Right ventricle myocardium inferior (tissue), 1 donor: ENCODE measurements at places on chromosomes 5 and 9.

GRCh38 chr9:98081477-98082219 is 25.1 kb downstream of the NANS start:
- DNase-seq, result no peak

DNA sequence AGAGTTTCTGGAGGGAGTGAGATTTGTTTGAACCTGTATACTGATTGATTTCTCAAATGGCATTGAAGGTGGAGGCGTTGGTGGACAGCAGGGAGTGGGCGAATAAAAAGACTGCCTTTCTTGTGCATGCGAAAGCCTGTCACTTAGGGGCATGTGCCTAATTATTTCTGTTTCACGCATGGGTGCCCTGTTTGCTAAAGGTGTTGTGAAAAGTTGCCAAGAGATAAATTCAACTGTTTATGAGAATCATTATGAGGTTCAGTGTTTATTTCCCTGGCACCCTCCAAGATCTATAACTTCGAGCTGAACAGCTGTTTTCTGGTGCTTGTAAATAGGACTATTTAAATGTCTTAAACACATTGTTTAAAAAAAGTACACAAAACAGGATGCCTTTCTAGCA is 67.4 kb upstream of the DMRTA1 start:
- DNase-seq, result no peak

DNA sequence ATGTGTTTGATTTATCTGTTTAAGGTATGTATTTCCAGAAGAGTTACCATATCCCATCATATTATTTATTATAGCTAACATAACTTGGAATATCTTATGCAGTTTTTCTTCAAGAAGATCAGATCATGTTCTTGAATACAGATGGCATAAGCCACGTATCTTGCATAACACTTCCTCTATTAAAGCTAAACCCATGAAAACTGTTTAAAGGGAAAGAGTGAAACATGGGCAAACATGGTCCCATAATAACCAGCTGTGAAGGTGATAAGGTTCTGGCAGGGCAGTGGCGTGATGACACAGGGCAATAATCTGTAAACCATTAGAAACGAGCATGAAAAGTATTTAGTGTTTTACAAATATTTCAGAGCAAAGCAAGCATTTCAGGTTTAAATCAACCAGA is 34.2 kb downstream of the EFNA5 start:
- DNase-seq, result no peak

GRCh38 chr5:132283423-132284043 is 10.7 kb upstream of the SLC22A4 start:
- DNase-seq, result no peak

DNA sequence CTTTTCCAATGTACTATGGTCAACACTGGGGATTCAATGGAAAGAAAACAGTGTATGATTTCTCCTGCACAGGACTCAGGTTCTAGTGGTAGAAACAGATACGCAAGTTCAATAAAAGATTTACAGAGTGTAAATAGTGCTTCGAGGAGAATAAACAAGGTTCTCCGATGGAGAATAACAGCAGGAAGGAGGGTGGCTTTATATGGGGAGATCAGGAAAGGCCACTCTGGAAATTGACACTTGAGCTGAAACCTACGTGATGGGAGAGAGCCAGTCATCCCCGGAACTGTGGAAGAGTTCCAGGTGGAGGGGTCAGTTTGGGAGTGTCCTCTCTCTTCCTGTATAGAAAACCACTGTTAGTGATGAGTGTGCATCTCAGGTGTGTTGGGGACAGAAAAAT is 65.9 kb downstream of the GARNL3 start:
- no peak for DNase-seq

- no peak for DNase-seq
These were observed 24.7 kb upstream of the ANKRD34B start for GRCh38 chr5:80594810-80595209.

- DNase-seq, result no peak
These were observed 1.3 kb upstream of the SUSD3 start for GRCh38 chr9:93057042-93057702.

GRCh38 chr9:126956917-126957686 is 42.5 kb downstream of the RALGPS1 start:
- no peak for DNase-seq

- no peak for DNase-seq
These were observed 77.3 kb upstream of the OTULINL start for GRCh38 chr5:14504332-14504727.

- DNase-seq, result no peak
These were observed 44.6 kb downstream of the CXXC5 start for GRCh38 chr5:139692679-139693308.

- no peak for DNase-seq
These were observed 73.5 kb downstream of the MFAP3 start for GRCh38 chr5:154112255-154112654.

- DNase-seq, result no peak
These were observed 200.8 kb downstream of the PLK2 start for GRCh38 chr5:58258984-58259684.

- no peak for DNase-seq
These were observed 24.9 kb upstream of the CEP120 start for GRCh38 chr5:123448017-123448617.

DNA sequence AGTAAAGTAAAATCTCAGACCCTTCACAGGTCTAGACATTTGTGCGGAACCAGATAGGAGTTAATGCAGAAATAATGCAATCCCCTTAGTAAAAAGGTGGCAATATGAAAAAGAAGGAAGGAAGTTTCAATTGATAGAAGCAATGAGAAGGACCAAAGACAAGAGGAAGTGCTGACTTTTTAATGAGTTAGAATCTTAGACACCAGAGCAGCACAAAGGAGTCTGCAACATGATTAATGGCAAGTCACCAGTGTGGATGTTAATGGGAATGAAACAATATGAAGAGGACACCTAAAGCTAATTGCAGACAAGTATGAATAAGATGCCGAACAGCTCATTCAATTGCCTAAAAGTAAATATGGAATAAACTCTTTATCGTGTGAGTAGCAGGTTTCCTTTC is 50.9 kb downstream of the MEGF9 start:
- DNase-seq, result no peak

GRCh38 chr5:74966141-74967026 is 86.0 kb downstream of the GCNT4 start:
- no peak for DNase-seq

- DNase-seq, result no peak
These were observed 147.2 kb upstream of the EFNA5 start for GRCh38 chr5:107817951-107818350.

DNA sequence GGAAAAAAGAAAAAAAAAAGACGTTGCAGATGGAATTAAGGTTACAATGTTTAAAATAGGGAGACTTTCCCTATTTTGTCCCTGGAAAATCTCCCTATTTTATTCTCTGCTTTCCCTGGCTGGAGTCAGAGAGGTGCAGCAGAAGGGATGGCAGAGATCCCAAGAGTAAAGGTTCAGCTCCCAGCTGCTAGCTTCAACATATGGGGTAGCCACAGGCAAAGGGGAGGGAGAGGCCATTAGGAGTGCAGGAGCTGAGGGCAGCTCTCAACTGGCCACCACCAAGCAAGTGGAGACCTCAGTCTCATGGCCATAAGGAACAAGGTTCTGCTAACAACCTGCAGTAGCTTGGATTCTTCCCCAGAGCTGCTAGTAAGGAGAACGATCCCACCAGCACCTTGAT is 367.0 kb upstream of the DAP start:
- DNase-seq, result no peak

GRCh38 chr9:109166771-109167601 is at the start of gene FRRS1L:
Gene FRRS1L (minus strand): TSS chr9:109167249. CDS start chr9:109167138, 111 bp downstream.
- no peak for DNase-seq

DNA sequence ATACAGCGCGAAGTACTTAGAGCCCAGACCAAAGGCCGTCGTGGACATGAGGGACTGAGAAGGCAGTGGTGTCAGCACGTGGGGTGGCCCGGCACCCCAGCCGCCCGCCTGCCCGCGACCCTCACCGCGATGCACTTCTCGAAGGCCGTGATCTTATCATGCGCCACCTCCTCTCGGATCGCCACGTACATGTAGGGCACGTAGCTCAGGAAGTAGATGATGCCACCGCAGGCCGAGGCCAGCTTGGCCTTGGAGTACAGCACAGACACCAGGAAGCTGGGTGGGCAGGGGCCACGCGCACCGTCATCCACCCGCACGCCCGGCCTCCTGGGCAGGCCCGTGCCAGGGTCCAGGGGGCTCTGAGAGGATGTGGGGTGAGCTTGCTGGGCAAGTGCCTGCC is 11.0 kb downstream of the ABCA2 start:
- DNase-seq, result no peak

DNA sequence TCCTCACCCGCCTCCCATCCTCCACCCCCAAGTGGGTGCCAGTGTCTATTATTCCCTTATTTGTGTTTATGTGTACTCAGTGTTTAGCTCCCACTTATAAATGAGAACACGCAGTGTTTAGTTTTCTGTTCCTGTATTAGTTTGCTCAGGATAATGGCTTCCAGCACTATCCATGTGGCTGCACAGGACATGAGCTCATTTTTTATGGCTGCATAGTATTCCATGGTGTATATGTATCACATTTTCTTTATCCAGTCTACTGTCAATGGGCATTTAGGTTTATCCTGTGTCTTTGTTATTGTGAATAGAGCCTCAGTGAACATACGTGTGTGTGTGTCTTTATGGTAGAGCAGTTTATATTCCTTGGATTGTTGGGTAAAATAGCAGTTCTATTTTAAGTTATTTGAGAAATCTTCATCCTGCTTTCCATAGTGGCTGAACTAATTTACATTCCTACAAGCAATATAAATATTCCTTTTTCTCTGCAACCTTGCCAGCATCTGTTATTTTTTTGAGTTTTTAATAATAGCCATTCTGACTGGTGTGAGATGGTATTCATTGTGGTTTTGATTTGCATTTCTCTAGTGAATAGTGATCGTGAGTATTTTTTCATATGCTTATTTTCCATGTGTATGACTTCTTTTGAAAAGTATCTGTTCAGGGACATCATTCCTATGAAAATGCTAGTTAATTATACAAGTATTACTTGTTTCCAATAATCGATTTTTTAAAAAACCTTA is 164.0 kb upstream of the CCDC152 start:
- no peak for DNase-seq

GRCh38 chr5:74275171-74275992 is 365.1 kb downstream of the ENC1 start:
- no peak for DNase-seq

DNA sequence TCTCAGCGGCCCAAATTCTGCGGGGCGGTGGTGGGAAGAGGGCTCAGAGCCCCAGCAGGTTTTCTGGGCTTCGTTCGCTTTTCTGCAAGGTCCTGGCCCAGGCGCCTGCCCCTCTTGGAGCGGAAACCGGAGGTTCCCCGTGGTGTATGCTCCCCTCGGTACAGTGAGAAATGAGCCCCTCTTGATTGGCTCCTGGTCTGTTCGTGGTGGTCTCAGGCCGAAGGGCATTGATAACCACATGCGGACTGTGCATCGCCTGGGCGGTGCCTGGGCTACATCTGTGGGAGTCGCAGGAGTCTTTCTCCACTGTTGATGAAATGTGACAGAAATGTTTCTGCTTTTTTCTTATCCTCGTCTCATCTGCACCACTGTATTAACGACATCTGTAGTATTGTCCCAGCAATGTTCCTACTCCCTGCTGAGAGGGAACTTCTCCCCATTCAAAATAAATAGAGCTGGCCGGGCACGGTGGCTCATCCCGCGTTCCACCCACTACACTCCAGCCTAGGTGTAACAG is 682 bp downstream of the MAN1B1 start:
- no peak for DNase-seq

DNA sequence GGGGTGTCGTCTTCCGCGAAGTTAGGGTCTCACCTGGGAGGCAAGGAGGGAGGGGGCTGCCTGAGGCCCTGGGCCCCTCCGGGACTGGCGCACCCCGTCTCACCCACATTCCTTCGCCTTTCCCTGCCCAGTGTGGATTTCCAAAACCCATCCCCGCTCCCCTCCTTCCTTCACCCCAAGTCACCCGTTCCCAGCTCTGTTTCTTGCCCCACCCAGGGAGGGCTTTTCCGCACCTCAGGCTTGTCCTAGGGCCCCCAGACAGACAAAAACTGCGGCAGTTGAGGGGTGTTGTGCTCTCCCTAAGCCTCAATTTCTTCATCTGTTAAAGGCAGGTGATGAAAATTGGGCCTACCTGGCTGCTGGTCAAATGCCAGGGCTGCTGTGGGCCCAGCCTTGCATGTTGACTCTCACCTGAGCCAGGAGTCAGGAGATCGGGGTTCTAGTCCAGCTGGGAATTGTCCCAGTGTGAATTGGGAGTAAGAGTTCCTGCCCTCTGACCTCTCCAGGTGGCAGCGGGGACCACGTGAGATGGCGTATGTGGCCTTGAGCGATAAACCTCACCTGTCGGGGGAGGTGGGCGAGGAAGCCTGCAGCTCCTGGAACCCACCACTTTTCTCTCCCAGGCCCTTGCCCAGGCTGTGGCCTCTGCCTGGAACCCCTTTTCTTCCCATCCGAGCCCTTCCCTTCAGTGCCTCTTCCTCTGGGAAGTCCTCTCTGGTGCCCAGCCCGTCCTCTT is 143.4 kb upstream of the IER5L start:
- DNase-seq, result no peak

DNA sequence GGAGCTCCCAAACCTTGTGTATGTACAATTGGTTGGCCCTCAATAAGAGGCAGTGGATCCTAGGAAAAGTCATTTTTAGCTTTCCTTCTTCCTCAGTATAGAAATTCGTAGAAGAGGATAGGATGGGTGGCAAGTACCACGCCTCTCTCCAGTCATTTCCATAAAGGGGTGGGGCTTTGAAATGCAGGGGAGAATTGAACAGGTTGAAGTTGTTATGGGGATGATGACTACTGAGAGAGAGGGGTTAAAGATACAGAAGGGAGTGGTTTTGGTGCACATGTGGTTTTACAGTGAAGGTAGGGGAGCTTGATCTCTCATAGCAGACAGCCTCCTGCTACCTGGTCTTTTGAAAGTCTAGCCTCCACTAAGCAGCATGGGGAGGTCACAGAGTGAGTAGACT is 54.4 kb upstream of the FAM120AOS start:
- DNase-seq, result no peak

GRCh38 chr9:70949239-70949638 is 172.2 kb downstream of the TRPM3 start:
- no peak for DNase-seq

GRCh38 chr5:91797576-91797975 is 414.5 kb upstream of the ARRDC3 start:
- DNase-seq, result no peak

DNA sequence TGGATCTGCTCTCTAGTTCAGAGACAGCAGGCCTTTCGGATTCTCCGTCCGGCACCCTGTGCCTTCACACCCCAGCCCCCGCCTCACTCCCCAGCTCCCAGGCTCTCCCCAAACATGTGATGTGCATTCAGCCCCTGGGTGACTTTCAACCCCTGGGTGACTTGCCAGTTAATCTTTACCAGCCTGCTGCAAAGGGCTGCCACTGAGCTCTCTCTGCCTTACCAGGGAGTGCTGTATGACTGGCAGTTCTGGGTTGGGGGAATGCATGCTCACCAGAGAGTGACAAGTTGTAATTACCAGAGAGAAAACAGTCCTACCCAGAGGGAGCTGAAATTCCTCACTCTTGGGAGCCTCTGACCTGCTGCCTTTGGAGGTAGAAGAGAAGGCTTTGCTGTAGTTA is 4.9 kb upstream of the ADRA1B start:
- DNase-seq, result no peak

- no peak for DNase-seq
These were observed 1045.5 kb upstream of the CDH6 start for GRCh38 chr5:30147976-30148375.
